Activated CD4-positive, alpha-beta T cell treated with anti-CD3 and anti-CD28 coated beads, Interleukin-2, amount 10 ng/mL, durations not matched to agents 7 days and 5 days (primary cell): ENCODE measurements at places on chromosomes 1 and 21. TPM values are rescaled to one million over a fixed set of nuclear protein-coding genes. Genes with fewer than 3 reads are reported as not detected.

DNA sequence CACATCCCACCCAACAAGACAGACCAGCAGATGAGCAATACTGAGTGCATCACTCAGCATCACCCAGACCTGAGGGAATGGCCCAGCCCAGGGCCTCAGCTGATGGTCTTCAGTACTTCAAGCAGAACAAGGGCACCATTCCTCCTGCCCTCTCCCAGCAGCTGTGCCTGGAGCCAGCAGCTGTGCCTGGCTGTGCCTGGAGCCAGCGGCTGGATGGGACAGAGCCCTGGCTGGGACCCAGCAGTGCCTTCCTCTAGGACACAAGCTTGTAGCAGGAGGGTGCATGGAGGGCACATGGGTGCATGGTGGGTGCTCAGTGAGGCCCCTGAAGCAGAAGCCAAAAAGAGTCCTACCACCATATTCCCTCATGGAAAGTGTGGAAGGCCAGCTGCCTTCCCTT, 583.8 kb downstream of the NPHP4 start:
- DNase-seq, result no peak

DNA sequence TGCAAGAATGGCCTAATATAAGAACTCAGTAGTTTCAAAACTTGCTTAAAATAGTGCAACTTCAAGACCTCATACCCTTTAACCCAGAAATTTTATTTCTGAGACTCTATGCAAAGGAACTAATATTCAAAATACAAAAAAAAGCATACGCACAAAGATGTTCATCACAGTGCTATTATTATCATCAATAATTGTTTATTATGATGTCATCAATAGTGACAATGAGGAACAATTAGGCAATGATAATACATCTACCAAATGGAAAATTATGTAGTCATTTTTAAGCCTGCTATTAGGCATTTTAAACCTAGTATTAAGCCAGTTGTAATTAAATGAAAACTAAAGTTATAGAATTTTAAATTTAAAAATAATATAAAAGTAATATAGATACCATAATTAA, 3.3 kb downstream of the TTLL7 start:
- DNase-seq, result no peak

DNA sequence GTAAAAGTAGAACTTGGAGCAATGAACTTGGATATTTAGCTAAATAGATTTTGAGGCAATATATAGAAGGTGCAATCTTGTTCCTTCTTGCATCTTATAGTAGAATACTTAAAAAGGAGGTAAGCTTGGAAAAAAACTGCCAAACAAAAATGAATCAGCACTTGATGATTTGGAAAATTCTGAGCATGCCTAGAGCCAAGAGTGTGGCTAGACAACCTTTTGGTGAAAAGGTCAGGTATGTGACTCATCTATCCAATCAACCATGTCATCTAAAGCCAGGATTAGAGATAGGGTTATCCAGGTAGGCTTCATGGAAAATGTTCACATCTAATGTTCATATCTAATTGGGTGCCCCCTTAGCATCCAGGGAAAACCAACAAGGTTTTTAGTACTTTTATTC, 515.0 kb downstream of the COL11A1 start:
- no peak for DNase-seq

- no peak for DNase-seq
These were observed 2.6 kb downstream of the ERG start for GRCh38 chr21:38495696-38496095.

DNA sequence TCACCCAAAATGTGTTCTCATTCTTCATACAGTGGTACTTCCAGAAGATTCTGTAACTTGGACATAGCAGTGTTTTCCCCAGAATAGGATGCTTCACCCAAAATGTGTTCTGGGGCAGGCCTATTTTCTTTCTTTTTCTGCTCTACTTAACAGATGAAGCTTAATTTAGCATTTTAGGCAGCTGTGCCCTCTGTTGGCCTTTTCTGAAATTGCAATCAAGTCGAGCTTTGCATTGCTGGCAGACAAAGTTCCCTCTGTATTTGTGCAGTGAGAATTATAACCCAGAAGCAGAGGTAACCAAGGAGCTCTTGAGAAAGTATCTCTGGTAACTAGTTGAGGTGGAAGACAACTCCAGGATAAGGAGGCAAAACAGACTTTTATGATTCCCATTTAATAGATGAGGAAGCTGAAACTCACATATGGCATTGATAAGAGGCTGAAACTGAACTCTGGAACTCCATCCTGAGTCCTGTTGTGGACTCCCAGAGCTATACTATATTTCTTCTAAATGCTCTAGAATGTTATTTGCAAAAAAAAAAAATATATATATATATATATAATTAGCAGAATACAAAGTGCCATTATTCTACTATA, 50.3 kb upstream of the L1TD1 start:
- DNase-seq, result peak; percentile 55

GRCh38 chr1:226482196-226482595, 66.4 kb upstream of the STUM start:
- DNase-seq, result no peak

DNA sequence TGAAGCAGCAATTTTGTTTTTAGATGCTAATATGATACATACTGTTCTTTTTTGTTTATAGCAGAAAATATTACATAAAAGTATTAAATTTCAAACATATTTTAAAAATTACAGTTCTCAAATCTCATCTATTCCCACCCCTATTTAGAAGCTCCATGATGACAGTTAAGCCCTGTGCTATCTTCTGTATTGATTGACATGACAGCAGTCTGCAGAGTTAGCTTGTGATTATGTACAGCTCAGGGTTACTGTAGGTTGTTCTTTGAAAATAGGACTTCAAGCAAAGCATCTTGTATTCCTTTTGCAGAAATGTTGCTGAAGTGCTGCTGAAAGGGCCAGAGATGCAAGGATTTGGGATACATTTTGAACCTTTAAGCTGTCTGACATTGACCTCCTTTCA, 8.2 kb downstream of the GPSM2 start:
- DNase-seq, result no peak

GRCh38 chr1:68464891-68465290, 15.1 kb upstream of the RPE65 start:
- no peak for DNase-seq

- DNase-seq, result no peak
These were observed 30.4 kb downstream of the PLXNA2 start for GRCh38 chr1:208213786-208214185.

DNA sequence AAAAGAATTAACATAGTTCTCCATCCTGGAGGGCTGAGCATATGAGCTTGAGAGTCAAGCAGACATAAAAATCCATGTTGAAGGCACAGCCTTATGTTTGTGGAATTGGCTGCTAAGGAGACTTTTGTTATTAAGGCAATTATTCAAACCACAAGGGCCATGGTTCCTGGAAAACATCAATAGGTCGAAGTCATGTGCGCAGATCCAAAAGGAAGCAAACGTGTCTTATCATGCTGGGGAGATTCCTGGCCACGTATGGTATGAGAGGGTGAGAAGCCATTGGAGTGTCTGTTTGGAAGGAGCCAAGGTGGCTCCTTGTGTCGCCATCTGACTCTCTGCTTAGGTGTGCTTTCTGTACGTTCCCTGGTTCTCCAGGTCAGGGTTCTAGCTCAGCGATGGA, 61.8 kb upstream of the COA6 start:
- no peak for DNase-seq

DNA sequence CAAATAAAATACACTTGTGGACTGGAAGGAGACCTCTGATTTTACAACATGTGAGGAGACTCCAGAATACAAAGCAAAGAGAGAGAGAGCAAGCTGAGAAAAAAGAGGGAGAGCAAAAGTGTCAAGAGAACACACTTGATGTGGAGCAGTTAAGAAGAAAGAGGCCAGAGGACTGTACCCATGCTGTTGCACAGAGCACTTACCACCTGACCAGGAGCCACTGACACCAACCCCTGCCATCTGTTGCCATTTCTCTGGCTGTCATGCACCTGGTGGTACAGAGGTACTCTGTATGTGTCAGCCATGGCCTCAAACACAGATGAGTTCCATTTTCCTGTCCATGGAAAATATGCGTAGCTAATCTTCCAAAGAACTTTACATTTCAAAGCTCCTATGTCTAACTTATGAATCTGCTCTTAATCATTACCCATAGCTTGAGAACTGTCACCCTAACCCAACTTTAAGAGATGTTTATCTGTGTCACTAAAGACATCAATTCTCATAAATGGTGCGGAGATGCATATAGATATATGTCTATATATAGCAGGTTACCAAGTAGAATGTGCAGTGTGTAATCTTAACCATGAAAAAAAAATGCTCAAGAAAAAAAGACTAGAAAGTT, 32.8 kb upstream of the ABCD3 start:
- no peak for DNase-seq

DNA sequence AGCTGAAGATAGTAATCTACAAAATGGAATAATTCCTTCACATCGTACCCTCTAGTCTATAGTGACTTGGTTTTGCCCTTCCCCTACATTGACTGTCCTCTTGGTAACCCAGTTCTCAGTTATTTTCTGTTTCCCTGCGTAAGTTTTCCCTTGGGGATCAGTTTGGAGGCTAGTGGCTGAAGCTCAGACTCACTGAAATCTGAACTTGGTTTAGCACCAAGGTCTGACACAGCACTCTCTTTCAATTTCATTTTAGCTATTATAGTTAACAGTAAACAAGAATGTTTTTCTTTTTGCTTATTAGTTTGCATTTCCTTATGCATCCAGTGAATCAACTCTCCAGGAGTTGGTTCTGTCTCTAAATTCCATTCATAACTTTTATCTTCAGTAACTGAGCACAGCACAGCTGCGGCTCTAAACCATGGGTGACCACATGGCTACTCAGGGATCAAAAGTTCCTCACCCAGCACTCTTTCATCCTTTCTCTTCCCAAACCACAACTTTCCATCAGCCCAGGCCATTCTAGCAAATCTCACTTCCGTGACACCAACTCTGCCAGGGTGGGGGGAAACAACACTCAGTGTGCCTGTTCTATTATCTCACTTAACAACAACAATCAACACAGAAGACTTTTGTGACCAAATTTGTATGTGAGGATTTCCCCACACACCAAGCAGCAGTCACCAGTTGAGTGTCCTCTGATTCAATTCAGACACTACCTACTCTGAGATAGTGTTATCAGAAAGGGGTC, 17.6 kb upstream of the IFI6 start:
- no peak for DNase-seq

DNA sequence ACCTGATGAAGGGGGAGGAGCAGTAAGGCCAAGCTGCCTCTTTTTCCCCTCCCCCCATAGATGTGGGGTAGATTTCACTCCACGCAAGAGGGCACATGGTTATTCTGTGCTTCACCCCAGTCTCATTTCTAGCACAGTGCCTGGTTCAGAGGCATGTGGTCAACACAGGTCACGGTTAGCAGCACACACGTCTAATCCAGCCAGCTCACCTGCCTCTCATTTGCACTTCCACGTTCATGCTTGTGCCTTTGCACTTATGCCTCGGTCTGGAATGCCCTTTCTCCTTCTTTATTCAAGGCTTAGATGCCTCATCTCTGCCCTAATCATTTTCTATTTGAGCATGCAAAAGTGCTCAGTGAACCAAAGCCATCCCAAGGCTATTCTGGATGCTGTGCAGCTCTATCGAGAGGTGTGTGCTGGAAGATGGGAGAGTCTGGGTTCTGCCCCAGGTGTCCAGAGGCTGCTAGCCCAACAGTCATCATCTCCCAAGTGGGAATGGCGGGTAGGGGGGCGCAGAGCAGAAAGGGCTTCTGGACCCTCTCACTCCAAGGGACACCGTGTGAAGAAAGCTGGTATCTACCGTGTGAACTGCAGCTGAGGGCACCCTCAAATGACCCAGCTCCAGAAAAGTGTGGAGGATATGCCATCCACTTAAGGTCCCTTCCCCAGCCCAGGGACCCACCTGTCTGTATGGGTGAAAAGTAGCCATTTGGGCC, 2.1 kb upstream of the A3GALT2 start:
- no peak for DNase-seq

GRCh38 chr1:72324451-72324850, 42.1 kb upstream of the NEGR1 start:
- no peak for DNase-seq

- no peak for DNase-seq
These were observed 403.3 kb downstream of the KIF26B start for GRCh38 chr1:245558069-245558468.

GRCh38 chr1:40508375-40509341, at the start of gene EXO5:
Gene EXO5, plus strand, starts transcription at chr1:40508767. Its CDS starts 5,778 bp downstream, at chr1:40514545.
- DNase-seq, result peak; percentile 85

DNA sequence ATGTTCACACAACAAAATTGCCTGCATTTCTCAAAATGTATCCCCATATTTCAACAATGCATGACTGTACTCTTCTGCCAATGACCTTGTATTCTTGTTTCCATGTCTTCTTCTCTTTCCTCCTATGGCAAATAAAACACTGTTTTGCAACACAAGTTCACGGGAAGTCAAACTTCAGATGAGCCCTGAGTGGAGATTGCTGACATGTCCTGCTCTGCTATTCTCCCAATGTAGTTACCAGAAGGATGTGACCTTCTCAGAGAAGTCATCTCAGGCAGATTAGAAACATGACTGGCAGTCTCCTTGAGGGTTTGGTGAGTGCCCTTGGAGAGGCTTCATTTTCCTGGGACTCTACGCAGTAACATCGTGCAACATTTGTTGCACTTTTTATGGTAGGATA, 15.6 kb downstream of the FCGR2B start:
- no peak for DNase-seq

SUSD4 gene
- total RNA-seq, result 4.8 TPM

XCL1 gene
- total RNA-seq, result 0.15 TPM

DNALI1 gene
- total RNA-seq, result 0.47 TPM

C8A gene
- total RNA-seq, result not detected

ZMYM1 gene
- total RNA-seq, result 17.1 TPM

SLC6A9 gene
- 4.0 TPM for total RNA-seq

KRTAP13-2 gene
- not detected for total RNA-seq

RAB25 gene
- not detected for total RNA-seq

PRMT2 gene
- 116 TPM for total RNA-seq

NBPF6 gene
- total RNA-seq, result not detected

CASZ1 gene
- total RNA-seq, result 7.6 TPM

RXFP4 gene
- not detected for total RNA-seq

ZBTB37 gene
- 10.9 TPM for total RNA-seq

GBP5 gene
- 405 TPM for total RNA-seq
